Hair follicular keratinocyte (primary cell): ENCODE measurements at places on chromosomes 13 and 19. TPM values are rescaled to one million over a fixed set of nuclear protein-coding genes. Genes with fewer than 3 reads are reported as not detected.

Gene ONECUT3
- total RNA-seq = not detected in 2 replicates

Gene TMEM190
- not detected in 2 replicates for total RNA-seq

Gene SHANK1
- 0.04 TPM in 1 of 2 replicates, not detected in the other for total RNA-seq

Gene PALM
- total RNA-seq = 0.11 TPM in 1 of 2 replicates, not detected in the other

Gene SLC8A2
- 0.16 TPM in 1 of 2 replicates, not detected in the other for total RNA-seq

Gene CCDC70
- total RNA-seq = not detected in 2 replicates
